Stimulated activated CD8-positive, alpha-beta memory T cell treated with anti-CD3 and anti-CD28 coated beads, Interleukin-7, amount 100 ng/mL, for 24 hours (primary cell): ENCODE measurements at places on chromosomes 12 and 14.

DNA sequence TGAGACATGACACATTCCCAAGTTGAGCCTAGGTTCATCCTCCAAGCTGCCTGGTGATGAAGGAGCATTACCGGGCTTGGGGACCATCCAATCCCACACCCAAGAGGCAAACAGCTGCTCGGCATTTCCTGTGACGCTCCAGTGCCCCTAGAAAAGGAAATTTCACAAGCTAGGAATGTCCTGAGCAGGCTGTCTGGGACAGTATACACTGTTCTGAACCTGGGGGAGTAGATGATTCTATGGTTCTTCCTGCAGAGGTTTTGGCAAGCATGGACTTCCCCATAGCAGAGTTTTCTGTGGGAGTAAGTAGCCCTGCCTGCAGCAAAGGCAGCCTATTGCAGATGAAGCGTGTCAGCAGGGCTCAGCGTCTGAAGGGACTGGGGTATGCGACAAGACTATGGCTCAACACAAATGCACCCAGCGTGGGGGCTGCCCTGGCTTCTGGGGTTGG lies 47.4 kb upstream of the SRSF5 start:
- no peak for DNase-seq

- no peak for DNase-seq
Measured at GRCh38 chr12:41910578-41911320, 233.9 kb downstream of the GXYLT1 start.

GRCh38 chr12:103392722-103393121 lies 103.0 kb downstream of the C12orf42 start:
- DNase-seq: no peak

- DNase-seq: no peak
Measured at GRCh38 chr14:73743431-73743931, 29.3 kb upstream of the PNMA1 start.

- no peak for DNase-seq
Measured at GRCh38 chr12:24679126-24679525, 269.8 kb downstream of the BCAT1 start.

GRCh38 chr12:26534071-26534470 lies 298.9 kb downstream of the ITPR2 start:
- DNase-seq: no peak

GRCh38 chr14:58763210-58763609 lies 125.4 kb downstream of the DACT1 start:
- DNase-seq: no peak

- DNase-seq: no peak
Measured at GRCh38 chr12:82970614-82971013, 283.9 kb downstream of the TMTC2 start.

GRCh38 chr12:108633534-108634248 lies at the start of gene SELPLG:
TSS of gene SELPLG (minus strand) at chr12:108633894. CDS start at chr12:108624307, 9,587 bp downstream.
- peak; percentile 63 for DNase-seq

DNA sequence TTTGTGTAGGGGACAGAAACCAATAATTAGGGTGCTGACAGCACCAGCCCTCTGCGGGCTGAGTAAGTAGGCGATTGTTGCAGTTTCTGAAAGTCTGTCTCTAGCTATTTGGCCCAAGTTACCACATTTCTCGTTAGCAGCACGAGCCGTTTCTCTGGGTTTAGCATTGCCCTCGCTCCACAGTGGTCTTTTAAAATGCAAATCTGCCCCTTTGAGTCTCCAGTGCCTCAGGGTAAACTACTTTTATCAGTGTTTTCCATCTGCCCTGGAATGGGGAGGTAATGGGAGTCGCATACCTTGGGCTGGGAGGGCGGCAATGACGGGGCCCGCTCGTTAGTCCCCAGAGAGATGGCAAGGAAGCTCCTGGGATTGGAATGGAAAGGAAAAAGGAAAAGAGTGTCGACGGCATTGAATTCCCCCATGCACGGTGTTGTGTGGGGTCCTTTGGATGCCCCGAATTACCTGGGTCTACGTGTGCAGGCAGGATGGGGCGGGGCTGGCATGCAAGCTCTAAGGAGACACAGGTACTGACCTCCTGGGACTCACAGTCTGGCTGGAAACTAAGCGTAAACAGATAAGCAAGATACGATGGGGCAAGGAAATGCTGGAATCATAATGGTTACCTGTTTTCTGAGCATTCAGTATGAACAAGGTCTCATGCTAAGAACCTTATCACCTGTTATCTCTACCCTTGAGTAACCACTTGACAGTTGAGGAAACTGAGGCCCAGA lies 131.8 kb upstream of the MAP1LC3B2 start:
- no peak for DNase-seq

GRCh38 chr12:729221-729620 lies 23.2 kb upstream of the WNK1 start:
- DNase-seq: no peak

DNA sequence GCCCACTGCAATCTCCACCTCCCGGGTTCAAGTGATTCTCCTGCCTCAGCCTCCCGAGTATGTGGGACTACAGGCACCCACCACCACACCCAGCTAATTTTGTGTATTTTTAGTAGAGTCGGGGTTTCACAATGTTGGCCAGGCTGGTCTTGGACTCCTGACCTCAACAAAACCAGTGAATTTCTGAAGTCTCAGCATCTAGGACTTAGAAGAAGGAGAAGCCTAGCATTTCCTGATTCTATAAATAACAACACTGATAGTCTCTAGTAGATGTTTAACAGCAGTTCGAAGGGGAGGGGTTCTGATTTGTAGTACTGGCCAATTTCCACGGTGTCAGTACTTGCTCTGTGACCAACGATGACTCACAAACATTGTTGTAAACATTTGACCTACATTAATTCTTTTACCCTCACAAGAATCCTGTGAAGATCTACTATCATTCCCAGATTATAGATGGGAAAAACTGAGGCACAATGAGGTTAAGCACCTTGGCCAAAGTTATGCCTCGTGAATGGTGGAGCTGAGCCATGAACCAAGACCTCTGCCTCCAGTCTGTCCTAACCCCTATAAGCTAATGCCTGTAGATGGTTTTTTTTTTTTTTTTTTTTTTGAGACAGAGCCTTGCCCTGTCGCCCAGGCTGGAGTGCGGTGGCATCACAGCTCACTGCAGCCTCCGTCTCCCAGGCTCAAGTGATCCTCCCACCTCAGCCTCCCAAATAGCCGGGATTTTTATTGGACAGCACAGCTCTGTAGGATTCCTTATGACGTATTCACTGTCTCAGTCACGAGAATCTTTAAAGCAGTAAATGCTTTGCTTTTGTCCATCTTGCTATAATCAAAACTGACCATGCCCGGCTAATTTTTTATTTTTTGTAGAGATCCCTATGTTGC lies 5.2 kb downstream of the P2RX4 start:
- DNase-seq: no peak

DNA sequence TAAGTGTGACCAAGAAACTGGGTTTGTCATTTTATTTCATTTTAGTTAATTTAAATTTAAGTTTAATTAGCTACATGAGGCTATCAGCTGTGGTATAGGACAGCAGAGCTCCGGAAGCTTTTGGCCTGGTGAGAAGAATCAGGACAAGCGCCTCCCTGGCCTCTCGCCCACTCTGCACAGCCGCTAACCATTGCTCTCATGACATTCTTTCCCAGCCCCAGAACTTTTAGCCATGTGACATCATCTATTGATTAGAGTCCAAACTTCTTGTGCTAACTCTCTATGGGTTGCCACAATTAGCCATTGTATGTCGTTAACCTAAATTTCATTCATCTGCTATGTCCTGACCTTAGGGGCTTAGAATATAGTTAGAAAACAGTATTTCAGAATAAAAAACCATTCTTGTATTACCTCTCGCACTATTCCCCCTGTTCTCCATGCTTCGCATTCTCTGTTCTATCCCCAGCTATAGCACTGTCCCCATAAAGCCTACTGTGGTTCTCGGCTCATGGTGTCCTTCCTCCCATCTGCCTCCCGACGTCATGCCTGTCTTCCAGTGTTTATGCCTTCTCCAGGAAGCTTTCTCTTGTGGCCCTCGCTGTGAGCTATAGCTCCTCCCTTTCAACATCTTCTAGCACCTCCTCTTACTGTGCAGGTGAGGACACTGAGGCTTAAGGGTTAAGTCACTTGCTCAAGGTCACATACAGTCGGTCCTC lies 23.5 kb downstream of the SSH1 start:
- DNase-seq: no peak

GRCh38 chr12:57591782-57592325 lies 862 bp downstream of the PIP4K2C start:
- DNase-seq: no peak

DNA sequence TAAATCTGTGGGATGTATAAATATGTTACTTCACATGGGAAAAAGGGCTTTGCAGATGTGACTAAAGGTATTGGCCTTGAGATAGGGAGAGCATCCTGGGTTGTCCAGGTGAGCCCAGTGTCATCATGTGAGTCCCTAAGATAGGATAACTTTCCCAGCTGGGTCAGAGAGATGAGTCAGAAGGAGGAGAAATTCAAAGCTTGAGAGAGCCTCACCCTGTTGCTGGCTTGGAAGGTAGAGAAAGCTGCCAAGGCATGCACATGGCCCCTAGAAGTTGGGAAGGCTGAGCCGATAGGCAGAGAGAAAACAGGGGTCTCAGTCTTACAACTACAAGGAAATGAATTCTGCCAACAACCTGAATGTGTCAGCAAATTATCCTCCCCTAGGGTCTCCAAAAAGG lies 213.0 kb downstream of the ADGRD1 start:
- DNase-seq: no peak

GRCh38 chr12:12011880-12012260 lies 58.9 kb upstream of the BCL2L14 start:
- DNase-seq: no peak

DNA sequence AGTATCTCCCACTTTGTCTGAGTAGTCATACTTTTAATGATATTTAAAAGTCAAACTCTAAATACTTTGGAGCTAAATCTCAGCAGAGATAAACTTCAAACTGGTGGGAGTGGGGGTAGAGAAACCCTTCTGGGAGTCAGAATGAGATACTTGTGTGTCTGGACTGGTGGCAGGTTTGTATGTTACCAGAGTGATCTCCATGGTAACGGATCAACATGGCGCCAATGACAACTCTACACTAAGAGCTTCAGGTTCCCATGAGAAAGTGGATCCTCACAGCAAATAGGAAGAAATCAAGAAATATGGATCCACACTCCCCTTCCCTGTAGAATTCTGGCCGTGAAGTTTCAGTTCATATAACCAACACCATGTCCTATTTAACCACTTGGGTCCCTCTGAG lies 121.9 kb downstream of the ETV6 start:
- DNase-seq: no peak

DNA sequence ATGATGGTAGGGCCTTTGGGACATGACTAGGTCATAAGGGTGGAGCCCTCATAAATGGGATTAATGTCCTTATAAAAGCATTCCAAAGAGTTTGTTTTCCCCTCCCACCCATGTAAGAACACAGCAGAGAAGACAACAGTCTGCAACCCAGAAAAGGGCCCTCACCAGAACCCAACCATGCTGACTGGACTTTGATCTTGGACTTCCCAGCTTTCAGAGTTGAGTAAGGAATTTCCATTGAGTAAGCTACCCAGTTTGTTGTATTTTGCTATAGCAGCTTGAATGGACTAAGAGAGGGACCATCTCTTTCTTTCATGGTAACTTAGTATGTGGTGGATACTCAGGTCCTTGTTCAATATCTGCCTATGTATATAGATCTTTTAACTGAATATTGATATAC lies 2.9 kb upstream of the SPX start:
- no peak for DNase-seq

- no peak for DNase-seq
Measured at GRCh38 chr14:63432228-63432627, 110.9 kb downstream of the PPP2R5E start.

- DNase-seq: no peak
Measured at GRCh38 chr14:67680941-67681340, 6.5 kb upstream of the VTI1B start.

- no peak for DNase-seq
Measured at GRCh38 chr12:87196321-87196720, 832.9 kb downstream of the C12orf50 start.

GRCh38 chr14:33931461-33931860 lies 19.4 kb downstream of the EGLN3 start:
- no peak for DNase-seq

DNA sequence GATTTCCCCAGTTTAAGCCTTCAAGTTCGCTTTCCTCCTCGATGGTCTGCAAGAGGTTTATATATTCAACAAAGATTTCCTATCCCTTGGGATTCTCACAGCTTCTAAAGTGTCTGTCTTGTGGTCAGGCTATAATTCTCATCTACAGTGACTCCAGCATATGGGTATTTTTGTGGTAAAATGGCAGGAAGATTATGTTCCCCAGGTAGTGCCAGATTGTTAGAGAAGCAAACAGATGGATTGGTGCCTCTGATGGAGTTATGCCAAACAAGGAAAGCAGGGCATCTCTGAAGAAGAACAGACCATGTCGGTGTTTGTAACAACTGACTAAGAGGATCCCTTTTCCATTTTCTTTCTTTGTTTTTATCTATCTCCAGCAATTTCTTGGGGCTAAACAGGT lies 5.5 kb upstream of the CCDC175 start:
- no peak for DNase-seq

- DNase-seq: no peak
Measured at GRCh38 chr12:113295886-113296556, 38.9 kb downstream of the SLC8B1 start.

DNA sequence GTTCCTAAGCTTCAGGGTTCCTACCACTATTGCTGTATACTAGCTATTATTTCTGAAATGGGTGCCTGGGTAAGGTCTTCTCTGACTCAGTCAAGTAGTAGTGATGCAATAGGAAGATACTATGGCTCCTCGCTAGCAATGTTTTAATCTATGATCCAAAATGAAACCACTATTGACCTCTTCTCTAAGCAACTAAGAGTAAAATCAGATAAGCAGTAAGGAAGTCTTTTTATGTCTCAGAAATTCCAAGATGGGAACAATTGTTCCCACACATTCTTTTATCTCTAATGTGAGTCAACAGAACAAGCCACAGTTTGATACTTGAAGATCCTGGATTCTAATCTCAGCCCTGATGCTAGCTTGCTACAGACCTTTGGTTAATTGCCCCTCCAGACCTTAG lies 45.1 kb downstream of the AREL1 start:
- no peak for DNase-seq

DNA sequence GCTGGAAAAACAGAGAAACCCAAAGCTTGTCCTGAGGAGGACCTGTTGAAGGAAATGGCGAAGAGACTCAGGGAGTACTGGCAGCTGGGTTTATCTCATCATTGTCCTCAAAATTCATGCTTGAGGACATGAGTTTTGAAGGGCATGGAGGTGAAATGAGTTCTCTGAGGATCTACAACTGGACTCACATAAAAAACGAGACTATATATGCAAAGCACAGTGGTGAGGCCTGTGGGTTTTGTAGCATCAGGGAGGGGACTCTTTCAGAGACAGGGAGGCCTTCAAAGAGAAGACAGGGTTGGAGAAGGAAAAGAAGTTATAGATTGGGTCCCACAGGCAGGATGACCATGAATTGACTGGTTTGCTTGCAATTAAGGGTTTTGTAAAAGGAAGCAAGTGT lies 71.3 kb upstream of the SCN8A start:
- DNase-seq: no peak

DNA sequence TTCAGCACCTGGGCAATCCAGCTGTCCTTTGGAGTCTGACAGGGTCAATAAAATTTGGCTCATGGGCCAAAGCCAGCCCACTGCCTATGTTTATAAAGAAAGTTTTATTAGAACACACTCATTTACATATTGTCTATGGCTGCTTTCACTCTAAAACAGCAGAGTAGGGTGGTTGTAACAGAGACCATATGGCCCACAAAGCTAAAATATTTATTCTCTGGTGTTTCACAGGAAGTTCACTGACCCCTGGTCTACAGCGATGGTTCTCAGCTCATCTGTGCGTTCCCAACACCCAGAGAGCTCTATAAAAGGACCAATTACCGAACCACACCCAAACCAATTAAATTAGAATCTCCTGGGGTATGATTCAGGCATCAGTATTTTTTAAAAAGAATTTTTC lies 37.7 kb upstream of the RTRAF start:
- no peak for DNase-seq

- no peak for DNase-seq
Measured at GRCh38 chr12:132305991-132306884, 23.2 kb downstream of the GALNT9 start.
